ENCODE measurements at places on chromosomes 12 and 14.

GRCh38 chr14:92973798-92974372 is 50.9 kb downstream of the CHGA start:
- no peak for DNase-seq

DNA sequence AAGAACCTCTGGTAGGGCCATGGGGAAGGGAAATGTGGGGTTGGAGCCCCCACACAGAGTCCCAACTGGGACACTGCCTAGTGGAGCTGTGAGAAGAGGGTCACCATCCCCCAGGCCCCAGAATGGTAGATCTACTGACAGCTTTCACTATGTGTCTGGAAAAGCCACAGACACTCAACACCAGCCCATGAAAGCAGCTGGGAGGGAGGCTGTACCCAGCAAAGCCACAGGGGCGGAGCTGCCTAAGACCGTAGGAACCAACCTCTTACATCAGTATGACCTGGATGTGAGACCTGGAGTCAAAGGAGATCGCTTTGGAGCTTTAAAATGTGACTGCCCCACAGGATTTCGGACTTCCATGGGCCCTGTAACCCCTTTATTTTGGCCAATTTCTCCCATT is 97.8 kb downstream of the HMGA2 start:
- no peak for DNase-seq

- DNase-seq: no peak
These were observed 687.5 kb upstream of the FBXO33 start for GRCh38 chr14:40119765-40120164.

DNA sequence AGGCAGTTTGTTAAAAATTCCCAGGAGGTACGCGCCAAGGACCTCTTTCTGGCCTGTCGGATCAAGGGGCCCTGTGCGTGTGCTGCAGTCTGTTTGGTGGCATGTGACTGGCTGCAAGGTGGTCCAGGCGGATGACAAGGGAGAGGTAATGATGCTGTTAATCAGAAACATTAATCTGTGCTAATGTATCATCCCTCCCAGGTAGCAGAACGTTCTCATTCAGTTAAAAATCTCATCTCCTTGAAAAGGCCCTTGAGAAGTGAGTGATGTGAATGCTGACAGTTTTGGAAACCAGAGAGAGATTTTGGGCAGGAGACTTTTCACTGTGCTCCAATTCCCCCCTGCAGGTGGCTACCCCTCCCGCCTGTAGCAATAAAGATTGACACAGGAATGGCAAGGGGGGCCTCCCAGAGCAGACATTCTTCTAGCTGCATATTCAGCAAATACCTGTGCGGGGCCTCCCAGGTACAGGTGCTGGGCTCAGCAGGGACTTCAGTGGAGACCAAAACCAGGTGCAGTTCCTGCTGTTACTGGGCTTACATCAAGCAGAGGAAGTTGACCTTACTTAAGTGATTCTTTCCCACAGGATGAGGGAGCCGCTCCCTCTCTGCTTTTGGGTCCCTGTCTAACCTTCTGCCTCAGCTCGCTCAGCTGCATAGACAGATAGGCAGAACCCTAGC is 364.8 kb downstream of the CACNA1C start:
- no peak for DNase-seq

GRCh38 chr12:43331935-43332334 is 220.1 kb downstream of the ADAMTS20 start:
- DNase-seq: no peak

Measured in stimulated activated CD4-positive, alpha-beta T cell treated with anti-CD3 and anti-CD28 coated beads, Interleukin-15, amount 100 ng/mL, for 48 hours (primary cell).